ENCODE measurements at places on chromosomes 5 and 9.

DNA sequence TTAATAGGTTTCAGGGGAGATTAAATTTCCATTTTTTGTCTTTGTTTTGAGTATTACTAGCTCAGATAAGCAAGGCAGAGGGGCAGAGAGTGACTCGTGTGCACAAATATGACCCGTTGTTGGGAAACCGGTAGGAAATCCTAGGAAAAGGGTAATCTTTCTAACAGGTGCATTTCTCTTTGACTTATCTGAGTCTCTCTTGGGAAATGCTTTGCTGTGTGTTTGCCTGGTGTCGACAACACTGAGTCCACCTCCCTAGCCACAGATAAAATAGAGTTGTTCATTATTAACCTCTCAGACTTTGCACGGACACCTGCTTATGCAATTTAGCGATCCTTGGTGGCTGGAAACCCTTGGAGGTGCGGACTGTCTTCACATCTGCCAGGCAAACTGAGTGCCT is 164.2 kb downstream of the FGF1 start:
- no peak for DNase-seq

DNA sequence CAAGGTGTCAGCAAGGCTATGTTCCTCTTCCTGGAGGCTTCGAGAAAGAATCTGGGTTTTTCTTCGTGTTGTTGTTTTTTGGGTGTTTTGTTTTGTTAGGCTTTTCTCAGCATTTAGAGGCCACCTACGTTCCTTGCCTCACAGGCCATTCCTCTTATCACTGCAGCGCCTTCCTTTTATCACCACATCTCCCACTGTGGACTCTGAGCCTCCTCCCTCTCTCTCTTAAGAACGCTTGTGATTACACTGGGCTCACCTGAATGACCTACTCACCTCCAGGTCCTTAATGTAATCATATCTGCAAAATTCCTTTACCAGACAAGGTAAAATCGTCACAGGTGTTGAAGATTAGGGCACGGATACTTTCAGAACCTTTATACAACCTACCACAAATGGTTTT is 340.8 kb downstream of the DTWD2 start:
- DNase-seq: no peak

- no peak for DNase-seq
Measured at GRCh38 chr5:103561685-103562452, 720 bp downstream of the NUDT12 start.

DNA sequence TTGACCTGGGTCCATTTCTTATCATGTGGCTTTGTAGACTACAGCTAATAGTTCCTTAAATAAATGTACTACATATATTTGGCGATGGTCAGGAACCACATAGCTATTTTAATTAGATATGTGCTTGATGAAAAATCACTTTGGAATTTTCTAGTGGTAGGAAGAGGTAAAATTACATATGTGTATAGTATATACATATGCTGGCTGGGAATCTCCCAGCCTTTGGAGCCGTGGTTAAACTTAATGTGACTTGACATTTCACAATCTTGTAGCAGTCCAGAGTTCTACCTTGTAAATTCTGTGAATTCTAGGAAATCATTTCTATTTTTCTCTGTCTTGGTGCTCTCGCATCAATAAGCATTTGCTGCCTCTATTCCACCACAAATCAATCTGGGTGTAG is 565.0 kb downstream of the DMRTA1 start:
- no peak for DNase-seq

DNA sequence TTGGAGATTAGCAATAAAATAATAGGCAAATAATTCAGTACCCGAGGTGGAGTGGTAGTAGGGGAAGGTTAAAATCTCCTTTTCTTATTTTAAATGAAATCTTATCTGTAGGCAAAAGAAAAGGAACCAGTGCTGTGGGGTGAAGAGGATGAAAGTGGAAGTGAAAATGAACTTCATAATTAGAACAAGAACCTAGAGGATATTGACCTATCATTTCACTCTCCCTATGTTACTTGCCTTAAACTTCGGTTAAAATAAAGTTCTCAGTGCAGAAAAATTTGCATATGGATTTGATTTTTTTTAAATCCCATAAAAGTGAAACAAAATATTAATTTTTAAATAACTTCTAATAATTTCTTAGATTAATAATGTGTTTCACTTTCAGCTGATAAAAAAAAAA is 1094.9 kb upstream of the C9orf72 start:
- no peak for DNase-seq

DNA sequence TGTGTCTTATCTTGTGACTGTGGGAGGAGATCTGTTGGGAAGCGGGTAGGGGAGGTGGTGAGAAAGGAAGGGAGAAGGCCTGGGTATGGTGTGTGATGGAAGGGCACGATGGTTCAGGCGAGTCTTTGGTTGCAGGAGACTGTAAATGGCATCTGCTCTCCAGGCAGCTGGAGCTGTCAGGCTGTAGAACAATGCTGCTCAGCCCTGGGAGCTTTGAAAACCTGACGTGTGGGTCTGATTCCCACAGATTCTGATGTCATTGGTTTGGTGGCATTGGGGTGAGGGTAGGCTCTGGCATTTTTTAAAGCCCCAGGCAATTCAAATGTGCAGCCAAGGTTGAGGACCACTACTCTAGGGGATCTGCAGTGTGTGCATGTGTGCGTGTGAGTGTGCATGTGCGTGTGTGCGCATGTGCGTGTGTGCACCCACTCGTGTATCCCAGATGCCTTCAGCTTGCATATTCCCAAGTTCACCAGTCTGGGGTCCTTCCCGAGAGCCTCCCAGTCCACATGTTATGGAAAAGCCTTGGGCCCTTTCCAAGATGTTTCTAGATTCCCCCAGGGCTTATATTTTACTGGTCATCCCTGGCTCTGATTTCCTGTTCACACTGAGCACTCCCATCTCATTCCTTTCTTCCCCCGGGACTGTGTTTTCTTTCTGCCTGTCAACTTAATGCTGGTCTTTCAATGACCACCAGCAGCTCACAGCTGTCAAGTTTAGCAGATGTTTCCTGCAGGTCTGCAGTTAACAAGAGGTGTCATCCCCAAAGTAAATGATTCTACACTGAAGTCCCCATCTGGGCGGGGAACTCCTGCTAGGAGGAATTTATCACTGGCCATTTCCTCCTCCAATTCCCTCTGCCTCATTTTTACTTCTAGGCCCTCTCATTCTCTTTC is 34.0 kb downstream of the BOD1 start:
- DNase-seq: no peak

- DNase-seq: no peak
Measured at GRCh38 chr9:121559183-121559582, 59.5 kb upstream of the GGTA1 start.

GRCh38 chr5:143186623-143187022 is 216.9 kb downstream of the NR3C1 start:
- no peak for DNase-seq

DNA sequence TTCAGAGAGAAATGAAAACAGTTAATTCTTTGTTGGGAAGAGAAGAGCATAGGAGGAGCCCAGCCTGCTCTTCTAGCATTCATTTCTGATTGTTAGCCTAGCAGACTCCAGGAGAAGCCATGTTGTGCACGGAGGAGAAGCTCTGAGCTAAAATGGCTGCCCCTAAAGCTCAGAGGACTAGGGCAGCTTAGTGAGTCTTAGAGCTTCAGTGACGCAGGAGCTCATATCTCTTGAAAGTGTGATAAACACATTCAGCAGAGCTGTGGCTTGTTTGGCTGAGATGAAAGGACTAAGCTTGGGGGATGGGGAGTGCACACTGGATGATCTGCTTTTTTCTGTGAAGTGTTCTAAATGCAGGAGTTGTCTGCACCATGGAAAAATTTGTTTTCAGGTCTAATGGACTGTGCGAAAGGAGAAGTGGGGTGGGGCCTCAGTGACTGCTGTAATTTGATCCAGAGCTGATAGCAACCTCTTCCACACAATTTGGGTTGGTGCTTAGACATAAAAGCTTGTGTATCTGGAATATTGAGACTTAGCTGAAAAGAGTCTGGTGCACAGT is 58.5 kb downstream of the ZNF462 start:
- DNase-seq: no peak

DNA sequence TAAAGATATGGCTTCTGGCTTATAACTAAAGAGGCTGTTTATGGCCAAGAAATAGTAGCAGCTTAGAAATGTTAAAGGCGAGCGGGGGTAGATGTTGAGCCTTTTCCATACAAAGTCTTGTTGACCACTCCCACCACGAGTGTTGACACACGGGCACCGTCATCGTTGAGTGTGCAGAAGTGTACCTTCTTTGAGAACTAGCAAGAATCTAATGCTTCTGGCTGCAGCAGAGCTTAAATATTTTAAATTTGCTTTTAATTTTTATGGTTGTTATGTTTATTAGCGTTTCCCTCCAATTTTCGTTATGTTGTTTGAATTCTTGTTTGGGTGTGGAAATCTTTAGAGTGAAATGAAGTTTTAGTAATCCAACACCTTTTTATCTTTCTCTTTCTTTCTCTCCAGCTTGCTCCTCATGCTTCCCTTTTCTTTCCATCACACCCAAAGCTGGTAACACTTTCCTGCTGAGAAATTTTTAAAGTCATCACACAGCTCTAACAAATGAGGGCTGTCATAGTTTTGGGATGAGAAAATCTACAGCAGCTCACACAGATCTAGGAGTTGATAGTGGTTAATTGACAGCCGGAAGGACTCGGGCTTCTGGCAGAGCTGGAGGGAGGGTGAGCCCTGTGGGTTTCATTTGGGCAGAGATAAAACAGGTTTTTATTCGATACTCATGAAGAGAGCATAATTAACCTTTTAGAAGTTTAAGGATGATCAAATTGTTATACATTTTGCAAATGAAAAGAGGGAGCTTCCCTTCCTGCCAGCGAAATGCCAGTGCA is 120.1 kb upstream of the ZNF608 start:
- DNase-seq: no peak

GRCh38 chr5:154189256-154189818 is 1.2 kb upstream of the GALNT10 start:
- no peak for DNase-seq

DNA sequence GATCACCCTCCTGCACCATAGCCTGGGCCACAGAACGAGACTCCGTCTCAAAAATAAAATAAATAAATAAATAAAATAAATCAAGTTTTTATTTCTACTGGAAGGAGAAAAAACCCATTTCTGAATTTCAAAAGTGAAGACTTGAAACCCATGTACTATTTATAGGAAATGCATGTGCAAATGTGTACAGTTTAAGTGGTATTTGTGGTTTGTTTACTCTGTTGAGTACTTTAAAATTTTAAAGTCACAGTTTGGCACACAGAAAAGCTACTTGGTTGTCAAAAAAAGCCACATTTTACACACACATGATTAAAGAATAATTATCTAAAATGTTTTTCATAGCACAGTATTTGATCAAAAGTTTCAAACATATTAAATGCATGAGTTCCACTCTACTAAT is 43.6 kb downstream of the NR3C1 start:
- DNase-seq: no peak

DNA sequence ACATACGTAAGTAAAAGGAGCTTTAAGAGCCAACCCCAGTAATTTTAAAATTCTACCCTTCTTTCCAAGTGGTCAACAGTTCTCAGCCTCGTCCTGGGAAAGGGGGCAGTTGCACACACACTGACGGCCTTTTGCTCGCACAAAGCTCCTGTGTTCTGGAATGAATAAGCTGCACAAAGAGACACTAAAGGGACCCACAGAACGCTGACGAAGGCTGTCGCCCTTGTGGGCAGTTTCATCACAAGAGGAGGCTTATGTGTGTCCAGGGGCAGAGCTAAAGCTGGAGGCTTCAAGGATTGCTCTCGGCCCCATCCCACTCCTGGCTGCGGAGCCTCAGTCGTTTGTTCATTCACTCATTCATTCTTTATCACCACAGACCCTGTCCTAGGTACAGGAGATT is 67.0 kb upstream of the NEK6 start:
- no peak for DNase-seq

- DNase-seq: no peak
Measured at GRCh38 chr5:6311568-6312501, 66.5 kb downstream of the MED10 start.

Measured in stimulated activated CD8-positive, alpha-beta memory T cell treated with anti-CD3 and anti-CD28 coated beads, Interleukin-15, amount 100 ng/mL, for 4 hours (primary cell).